ENCODE measurements at places on chromosomes 7 and 10.

DNA sequence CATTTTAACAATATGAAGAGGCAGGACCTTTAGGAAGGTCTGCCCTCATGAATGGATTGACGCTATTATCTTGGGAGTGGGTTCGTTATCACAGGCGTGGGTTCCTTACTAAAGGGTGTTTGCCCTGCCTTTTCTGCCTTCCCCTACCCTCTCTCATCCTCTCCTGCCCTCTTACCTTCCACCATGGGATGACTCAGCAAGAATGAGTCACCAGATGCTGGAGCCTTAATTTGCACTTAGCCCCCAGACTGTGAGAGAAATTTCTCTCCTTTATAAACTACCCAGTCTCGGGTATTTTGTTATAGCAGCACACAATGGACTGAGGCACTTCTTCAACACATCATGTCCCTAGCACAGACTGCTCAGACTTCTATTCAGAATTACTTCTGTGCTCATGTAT lies 31.4 kb upstream of the ZNF32 start:
- no peak for DNase-seq

- peak; percentile 25 for DNase-seq
Measured at GRCh38 chr7:75915416-75916156, 631 bp downstream of the POR start.

DNA sequence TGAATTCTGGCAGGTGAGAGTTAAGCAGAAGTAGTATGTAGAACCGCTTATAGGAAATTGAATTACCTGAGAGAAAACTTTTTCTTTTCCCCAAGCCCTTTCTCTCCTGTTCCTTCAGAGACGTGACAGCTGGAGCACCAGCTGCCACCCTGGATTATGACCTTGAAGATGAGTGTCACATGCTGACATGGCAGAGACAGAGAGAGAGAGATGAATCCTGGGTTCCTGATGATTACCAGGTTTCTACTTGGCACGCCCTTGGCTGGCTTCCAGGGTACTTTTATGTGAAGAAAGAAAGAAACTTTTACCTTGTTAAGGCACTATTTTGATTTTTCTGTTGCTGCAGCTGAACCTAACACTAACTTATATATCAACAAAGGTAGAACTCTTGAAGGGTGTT lies 99.9 kb downstream of the GPR26 start:
- DNase-seq = no peak

GRCh38 chr7:18901351-18901750 lies 216.1 kb downstream of the TWIST1 start:
- no peak for DNase-seq

- no peak for DNase-seq
Measured at GRCh38 chr10:50651808-50652207, 28.1 kb upstream of the SGMS1 start.

DNA sequence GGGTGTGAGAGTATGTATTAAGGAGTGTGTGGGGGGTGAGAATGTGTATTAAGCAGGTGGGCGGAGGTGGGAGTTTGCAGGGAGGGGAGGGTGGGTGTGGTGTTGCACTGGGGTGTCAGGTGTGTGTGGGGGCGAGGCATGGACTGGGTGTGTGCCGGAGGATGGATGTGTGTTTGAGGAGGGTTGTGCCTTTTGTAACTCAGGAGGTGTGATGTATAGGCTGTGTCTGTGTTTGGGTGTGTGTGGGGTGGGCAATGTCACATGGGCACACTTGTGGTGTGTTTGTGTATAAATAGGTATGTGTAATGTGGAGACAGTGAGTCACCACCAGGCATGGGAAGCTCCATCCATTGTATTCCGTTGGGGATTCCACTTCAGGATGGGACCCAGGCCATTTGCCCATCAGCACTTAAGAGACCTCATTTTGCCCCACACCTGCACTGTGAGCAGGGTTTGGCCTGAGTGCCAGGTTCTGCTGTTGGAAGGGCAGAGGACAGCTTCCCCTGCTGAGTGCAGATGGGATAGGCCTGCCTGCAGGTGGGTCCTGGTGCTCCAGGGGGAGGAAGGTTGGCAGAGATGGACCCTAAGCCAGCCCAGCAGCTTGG lies 5.8 kb downstream of the UNC5B start:
- DNase-seq = no peak

DNA sequence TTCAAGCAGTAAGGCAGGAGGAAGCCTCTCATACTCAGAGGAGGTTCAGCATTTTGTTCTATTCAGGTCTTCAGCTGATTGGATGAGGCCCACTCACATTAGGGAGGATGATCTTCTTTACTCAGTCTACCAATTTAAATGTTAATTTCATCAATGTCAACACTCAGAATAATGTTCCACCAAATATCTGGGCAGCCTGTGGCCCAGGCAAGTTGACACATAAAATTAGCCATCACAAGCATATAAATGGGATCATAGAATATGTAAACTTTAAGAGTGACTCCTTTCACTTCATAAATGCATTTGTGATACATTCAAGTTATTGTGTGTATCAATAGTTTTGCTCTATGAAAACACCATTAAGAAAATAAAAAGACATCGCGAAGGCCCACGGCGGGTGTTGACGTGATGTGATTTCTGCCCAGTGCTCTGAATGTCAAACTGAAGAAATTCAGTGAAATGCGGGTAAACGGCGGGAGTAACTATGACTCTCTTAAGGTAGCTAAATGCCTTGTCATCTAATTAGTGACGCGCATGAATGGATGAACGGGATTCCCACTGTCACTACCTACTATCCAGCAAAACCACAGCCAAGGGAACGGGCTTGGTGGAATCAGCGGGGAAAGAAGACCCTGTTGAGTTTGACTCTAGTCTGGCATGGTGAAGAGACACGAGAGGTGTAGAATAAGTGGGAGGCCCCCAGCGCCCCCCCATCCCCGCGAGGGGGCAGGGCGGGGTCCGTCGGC lies 536.1 kb upstream of the AUTS2 start:
- no peak for DNase-seq

DNA sequence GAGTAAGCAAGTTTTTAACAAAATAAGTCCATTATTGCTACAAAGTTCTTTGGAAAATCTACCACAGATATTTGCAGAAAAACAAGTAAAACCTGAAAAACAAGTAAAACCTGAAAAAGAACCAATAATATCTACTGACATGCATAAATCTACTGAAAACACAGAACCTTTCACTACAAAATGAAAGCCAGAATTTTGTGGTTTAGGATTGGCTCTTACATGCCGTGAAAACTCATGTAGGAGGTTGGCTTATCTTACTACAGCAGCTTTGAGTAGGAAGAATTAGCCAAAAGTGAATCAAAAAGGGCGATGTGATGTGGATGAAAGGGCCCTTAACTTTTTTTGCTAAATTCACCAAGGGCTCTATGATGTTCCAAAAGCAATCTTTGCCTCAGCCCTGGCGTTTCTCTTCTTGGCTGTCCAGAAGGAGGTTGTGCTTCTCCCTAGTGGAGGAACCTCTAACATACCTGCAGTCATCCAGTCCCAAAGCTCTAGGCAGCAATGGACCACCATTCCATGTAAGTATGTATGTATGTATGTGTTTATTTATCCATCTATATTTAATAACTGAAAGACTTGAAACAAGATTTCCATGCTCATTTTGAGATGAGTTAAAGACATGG lies 93.5 kb upstream of the ZNF804B start:
- no peak for DNase-seq

- DNase-seq = no peak
Measured at GRCh38 chr7:133047321-133047720, 34.6 kb downstream of the CHCHD3 start.

- DNase-seq = no peak
Measured at GRCh38 chr7:134013249-134013648, 113.9 kb upstream of the LRGUK start.

DNA sequence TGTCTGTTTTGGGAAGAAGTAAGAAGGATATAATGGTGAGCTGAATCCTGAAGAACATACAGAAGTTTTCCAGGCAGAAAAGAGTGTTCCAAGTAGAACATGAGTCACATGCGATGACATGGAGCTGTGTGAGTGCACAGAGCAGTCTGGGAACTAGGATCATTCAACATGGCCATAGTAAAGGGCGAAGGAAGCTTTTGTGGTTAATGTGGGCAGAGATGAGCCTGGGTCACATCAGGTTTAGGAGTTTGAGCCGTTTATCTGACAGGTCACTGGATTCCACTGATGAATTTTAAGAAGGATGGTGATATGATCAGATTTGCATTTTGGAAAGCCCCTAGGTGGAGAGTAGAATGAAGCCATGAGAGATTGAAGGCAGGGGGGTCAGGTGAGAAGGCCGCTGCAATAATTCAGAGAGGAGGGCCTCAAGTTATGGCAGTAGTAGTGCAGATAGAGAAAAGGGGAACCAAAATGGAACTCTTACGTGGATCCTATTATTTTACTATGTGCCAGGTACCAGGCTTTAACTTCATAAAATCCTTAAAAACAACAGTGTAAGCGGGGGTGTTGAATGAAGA lies 171.3 kb downstream of the RNLS start:
- no peak for DNase-seq

GRCh38 chr7:106177738-106178592 lies 65.9 kb upstream of the SYPL1 start:
- DNase-seq = no peak

DNA sequence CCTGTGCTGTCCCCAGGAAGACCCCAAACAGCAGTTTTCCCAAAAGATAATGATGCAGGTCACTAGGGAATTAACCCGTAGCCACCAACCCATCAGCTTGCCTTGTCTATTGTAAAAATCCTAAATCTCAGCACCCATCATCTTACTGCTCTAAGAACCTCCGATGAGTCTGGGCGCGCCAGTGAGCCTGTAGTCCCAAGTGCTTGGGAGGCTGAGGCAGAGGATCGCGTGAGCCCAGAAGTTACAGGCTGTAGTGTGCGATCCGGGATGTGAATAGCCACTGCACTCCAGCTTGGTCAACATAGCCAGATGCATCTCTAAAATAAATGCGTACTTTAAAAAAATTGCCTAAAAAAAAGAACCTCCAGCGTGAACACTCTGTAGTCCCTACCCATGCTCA lies 951 bp downstream of the AS3MT start:
- DNase-seq = no peak

GRCh38 chr7:79217976-79218626 lies 235.4 kb downstream of the MAGI2 start:
- DNase-seq = no peak

- no peak for DNase-seq
Measured at GRCh38 chr10:132606536-132607316, 69.1 kb downstream of the INPP5A start.

DNA sequence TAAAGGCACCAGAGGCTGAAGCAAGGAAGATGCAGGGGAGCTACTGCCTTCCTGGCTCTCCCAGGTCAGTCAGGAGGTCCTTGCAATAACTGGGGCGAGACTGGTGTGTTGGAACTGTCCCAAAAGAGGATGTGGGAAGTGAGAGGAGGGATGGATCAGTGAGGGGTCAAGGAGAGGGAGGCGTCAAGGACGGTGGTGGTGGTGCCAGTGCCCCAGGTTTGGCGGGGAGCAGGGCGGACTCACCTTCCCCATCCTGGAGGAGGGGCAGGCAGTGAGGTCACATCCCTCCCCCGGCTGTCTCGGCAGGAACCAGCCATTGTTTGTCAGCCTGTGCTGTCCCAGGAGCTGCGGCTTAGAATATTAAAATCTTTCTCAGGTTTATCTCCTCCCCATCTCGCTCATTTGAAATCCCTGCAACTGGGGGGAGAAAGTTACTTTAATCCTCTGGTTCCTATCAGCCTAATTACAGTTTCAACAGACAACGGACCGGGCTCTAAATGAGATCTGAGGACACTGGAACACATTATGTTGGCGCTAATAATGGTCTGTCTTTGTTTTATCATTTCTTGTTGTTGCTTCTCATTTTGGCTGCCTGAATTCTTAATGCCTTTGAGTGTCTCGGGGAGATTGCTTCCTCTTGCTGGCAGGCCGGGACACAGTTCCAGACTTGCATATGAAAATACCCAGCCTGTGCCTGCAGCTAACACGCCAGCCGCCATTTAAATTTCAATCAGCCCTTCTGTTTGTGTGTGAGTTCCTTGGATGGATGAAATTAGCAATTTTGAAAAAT lies 387.5 kb downstream of the RPS24 start:
- DNase-seq = no peak

DNA sequence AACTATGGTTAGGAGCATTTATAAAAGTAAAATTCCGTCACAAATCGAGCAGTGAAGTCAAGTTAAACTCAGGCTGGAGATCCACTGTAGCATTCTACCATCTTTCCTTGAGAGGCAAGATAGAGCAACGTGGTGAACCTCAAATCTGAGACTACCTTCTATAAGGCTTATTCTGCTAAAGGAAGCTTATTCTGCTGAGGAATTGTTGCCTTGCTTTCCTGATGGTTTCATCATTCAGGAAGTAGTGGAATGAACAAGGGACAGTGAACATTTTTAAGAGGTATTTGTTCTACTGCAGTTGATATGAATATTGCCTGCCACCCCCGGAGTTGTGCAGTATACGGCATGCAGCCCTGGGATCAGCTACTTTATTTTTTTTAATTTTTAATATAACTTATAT lies 170.8 kb downstream of the VPS50 start:
- DNase-seq = no peak

DNA sequence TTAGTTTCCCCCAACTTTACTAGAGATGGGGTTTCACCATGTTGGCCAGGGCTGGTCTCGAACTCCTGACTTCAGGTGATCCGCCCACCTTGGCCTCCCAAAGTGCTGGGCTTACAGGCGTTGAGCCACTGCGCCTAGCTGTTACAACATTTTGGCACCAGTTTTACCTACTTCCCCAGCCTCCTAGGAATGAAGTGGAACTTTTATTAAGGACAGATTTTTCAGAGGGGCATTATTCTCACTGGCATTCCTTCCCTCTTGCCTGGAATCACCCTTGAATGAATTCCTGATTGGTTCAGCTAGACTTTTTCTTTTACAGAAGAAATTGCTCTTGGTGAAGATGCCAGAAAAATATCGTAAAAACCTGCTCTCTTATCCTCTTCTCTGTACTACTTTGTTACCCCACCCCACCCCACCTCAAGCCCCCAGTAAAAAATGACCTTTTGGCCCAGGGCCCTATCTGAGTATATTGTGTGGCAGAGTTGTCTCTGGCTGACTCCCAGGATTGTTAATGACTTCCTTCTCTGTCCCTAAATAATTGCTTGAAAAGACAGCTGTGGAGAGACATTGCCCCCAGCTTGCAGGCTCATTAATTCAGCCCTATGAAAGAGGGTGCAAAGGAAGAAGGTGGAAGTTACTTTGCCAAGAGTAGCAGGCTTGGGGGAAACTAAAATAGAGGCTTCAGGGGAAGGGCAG lies 189.6 kb downstream of the AUTS2 start:
- DNase-seq = no peak

GRCh38 chr10:84348447-84348846 lies 20.1 kb downstream of the CCSER2 start:
- DNase-seq = no peak

DNA sequence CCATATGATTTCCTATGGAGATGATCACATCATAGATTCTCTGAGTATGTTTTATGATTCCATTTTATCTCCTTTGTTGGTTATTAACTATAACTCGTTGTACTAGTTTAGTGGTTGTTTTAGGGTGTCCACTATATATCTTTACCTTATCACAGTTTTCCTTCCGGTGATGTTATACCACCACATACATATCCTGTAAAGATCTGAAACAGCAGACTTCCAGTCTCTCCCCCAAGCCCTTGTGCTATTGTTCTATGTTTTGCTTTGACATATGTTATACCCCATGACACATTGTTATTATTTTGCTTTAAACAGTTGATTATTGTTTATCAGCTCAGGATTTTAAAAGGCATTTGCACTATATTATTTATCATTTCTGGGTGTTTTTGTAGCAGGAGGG lies 7.3 kb downstream of the IL15RA start:
- DNase-seq = no peak
